ENCODE measurements at places on chromosomes 6 and 20. TPM values are rescaled to one million over a fixed set of nuclear protein-coding genes. Genes with fewer than 3 reads are reported as not detected.
A peak's percentile ranks its signal among the peaks of the same experiment; 100 is the strongest.

Gene PACRG
- not detected for total RNA-seq

Gene RNF217
- total RNA-seq, result 16.7 TPM

DNA sequence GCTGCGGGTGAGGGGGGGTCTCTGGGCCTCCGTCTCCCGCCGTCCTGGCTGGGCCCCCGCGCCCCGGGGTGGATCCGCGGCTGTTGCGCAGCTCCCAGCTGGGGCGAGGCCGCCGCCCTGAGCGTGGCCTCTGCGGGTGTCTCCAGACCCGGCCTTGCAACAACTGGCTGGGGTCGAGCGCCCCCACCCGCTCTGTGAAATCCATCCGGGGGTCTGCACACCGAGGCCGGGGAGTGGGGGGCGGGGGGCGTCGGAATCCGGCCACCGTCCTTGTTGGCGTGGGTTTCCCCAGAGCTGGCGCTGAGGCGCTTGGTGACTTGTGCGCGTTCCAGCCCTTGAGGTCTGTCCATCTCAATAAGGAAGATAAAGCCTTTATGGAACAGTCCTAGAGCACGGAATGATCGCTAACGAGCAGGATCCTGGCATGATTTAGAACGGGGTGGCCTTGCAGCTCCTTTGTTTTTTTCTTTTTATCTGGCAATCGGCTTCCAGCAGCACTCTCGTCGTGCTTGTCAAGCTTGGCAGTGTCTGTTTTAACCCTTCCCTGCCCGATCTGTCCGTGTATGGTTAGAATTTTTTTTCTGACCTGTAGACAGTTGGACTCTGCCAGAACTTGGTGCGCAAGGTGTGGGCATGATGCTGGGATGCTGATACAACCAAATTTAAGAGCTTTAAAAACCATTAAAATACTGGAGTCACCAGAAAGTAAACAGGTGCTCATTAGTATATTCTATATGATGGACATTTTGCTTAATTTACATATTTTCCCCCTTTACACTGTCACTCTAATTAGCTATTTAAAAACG lies 675 bp downstream of the DSTN start:
- peak overlapping the region; percentile 85 for H3K4me3 ChIP-seq
- peak overlapping the region; percentile 89 for H3K27ac ChIP-seq
- peak; percentile 33 for DNase-seq
- H3K4me1 ChIP-seq, result peaks cover 9% of the 10 kb centered on the region

DNA sequence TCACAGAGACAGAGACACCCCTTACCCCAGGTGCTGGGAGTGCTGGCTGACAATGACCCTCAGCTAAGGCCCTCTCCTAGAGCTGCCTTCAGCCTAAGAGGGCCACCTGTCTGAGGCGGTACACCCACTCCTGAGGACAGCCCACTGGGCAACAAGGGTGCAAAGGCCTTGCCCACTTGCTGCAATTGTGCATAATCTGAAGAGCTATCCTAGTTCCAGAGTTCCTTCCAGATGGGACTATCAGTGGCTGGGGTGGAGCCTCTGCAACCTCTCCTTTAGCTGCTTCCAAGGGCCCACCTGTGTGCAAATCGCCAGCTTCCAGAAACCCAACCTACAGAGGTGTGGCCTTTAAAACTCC lies 87.5 kb downstream of the PREX1 start:
- H3K4me3 ChIP-seq, result no peak overlapping the region
- H3K27me3 ChIP-seq, result peaks cover 3% of the 10 kb centered on the region
- H3K27ac ChIP-seq, result no peak overlapping the region
- DNase-seq, result no peak
- no peaks in the 10 kb centered on the region for H3K4me1 ChIP-seq
- H3K36me3 ChIP-seq, result no peaks in the 10 kb centered on the region

- no peaks in the 10 kb centered on the region for H3K27me3 ChIP-seq
- DNase-seq, result no peak
- no peaks in the 10 kb centered on the region for H3K36me3 ChIP-seq
Observed at GRCh38 chr20:36872852-36873251, 3.1 kb upstream of the TLDC2 start.

DNA sequence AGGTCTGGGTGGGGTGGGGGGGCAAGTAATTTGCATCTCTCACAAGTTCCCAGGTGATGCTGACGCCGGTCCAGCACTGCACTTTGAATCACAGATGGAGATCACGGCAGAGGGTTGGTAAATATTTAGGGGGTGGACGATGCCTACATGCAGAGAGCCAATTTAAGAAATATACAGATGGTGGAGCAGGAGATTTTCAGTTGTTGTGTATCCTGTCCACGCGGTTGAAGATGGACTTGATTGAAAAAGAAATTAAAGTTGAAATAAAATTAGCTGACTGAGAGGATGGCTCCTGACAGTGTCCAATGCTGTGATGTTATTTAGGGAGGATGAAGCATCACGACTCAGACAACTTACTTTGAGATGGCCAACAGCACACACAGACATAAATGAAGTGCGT lies 74.6 kb downstream of the PHACTR3 start:
- no peaks in the 10 kb centered on the region for H3K36me3 ChIP-seq
- no peak overlapping the region for H3K27ac ChIP-seq
- H3K4me1 ChIP-seq, result no peaks in the 10 kb centered on the region
- no peak overlapping the region for H3K4me3 ChIP-seq
- no peaks in the 10 kb centered on the region for H3K27me3 ChIP-seq
- DNase-seq, result no peak

- no peak overlapping the region for H3K27ac ChIP-seq
- H3K27me3 ChIP-seq, result no peaks in the 10 kb centered on the region
- no peaks in the 10 kb centered on the region for H3K4me1 ChIP-seq
- H3K36me3 ChIP-seq, result no peaks in the 10 kb centered on the region
Observed at GRCh38 chr6:119096721-119097565, 18.5 kb upstream of the FAM184A start.

DNA sequence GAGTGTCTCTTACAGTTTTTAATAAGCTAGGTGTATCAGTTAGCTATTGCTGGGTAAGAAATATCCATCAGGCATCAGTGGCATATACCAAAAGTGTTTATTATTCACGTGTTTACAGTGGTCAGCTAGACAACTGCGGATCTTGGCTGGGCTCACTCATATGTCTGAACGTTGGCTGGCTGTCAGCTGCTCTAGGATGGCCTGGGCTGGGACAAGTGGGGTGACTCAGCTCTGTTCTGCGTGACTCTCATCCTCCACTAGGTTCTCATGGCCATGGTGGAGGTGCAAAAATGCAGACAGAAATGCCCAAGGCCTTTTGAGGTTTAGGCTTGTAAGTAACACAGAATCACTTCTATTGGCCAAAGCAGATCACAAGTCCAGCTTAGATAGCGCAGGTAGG lies 22.0 kb downstream of the ZNF341 start:
- DNase-seq, result peak; percentile 38
- no peak overlapping the region for H3K4me3 ChIP-seq
- no peak overlapping the region for H3K27ac ChIP-seq

DNA sequence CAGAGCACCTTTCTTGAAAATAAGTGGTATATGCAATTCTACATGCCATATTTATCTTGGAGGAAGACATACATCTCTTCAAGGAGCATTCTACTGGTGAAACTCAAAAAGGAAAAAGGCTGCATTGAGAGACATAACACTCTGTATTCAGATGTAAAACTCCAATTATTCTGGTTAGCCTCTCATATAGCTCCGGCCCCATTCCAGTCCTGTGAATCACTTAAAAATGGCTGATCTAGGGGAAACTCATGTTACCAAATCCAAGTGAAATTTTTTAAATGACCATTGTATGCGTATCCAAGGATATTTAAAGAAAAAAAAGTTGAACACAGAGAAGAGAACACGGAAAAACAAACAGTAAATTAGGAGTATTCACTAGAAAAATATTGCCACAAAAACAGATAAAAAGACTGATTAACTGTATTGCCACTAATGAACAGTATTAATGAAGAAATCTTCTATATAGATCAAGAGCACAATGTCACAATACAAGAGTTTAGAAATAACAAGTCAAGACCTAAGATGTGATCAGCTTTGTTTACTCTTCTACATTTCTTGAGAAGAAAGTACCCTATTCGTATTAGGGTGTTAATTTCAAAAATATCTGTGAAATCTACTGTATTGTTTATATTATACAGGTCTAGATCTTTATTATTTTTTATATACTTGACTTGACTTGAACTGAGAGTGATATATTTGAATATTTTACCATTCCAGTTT lies 124.5 kb upstream of the GJE1 start:
- H3K27ac ChIP-seq, result no peak overlapping the region
- H3K27me3 ChIP-seq, result no peaks in the 10 kb centered on the region
- H3K4me1 ChIP-seq, result peaks cover 11% of the 10 kb centered on the region
- no peak for DNase-seq
- H3K4me3 ChIP-seq, result no peak overlapping the region

GRCh38 chr6:144179237-144179636 lies 28.9 kb downstream of the STX11 start:
- H3K27ac ChIP-seq, result no peak overlapping the region
- H3K27me3 ChIP-seq, result peaks cover 10% of the 10 kb centered on the region
- H3K4me1 ChIP-seq, result no peaks in the 10 kb centered on the region
- no peaks in the 10 kb centered on the region for H3K36me3 ChIP-seq
- no peak for DNase-seq
- H3K4me3 ChIP-seq, result no peak overlapping the region

DNA sequence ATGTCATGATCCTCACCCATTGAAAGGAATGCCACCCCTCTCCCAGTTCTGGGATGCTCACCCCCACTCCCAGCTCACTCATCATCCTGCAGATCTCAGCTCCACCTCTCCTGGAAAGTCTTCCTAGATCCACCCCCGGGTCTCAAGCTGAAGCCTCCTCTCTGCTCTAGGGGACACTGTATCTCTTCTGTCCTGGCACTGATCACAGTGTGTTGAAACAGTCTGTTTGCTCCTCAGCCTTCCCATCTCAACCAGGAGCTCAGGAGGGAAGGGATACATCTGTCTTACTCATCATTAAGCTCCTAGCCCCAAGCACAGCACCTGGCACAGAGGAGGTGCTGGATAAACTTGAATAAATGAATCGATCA lies 80.1 kb downstream of the MRPL14 start:
- H3K4me3 ChIP-seq, result no peak overlapping the region
- no peaks in the 10 kb centered on the region for H3K27me3 ChIP-seq
- DNase-seq, result peak; percentile 37
- H3K27ac ChIP-seq, result no peak overlapping the region
- no peaks in the 10 kb centered on the region for H3K36me3 ChIP-seq

DNA sequence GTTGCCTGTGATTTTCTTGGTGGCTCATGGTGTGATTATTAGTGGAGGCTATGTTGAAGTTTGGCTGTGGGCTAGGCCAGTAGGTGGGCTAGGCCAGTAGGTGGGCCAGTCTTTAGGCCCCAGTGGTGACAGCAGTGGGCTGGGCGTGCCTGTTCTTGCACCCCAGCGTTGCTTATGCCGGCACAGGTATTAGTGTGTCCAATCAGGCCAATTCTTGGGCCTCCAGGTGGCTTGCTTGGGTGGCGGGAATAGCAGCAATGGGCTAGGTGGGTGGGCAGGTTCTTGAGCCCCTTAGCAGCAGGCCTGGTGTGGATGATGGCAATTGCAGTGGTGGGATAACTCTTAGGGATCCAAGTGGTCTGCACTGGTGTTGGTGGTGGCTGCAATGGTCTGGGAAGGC lies 22.9 kb downstream of the GJA10 start:
- H3K27ac ChIP-seq, result no peak overlapping the region
- H3K4me1 ChIP-seq, result no peaks in the 10 kb centered on the region
- DNase-seq, result no peak

GRCh38 chr6:39962831-39963230 lies 28.6 kb upstream of the MOCS1 start:
- H3K4me3 ChIP-seq, result no peak overlapping the region
- H3K27ac ChIP-seq, result peak overlapping the region; percentile 20
- peaks cover 2% of the 10 kb centered on the region for H3K27me3 ChIP-seq
- DNase-seq, result peak; percentile 70

Measured in IMR-90 (cell line).